ENCODE measurements at places on chromosomes 13 and 19.

GRCh38 chr13:77776704-77777103 is 79.2 kb downstream of the SLAIN1 start:
- no peak for DNase-seq

GRCh38 chr13:53151336-53152056 is 122.9 kb downstream of the OLFM4 start:
- peak; percentile 71 for DNase-seq

GRCh38 chr13:75687150-75687763 is 51.1 kb downstream of the LMO7 start:
- DNase-seq = no peak

DNA sequence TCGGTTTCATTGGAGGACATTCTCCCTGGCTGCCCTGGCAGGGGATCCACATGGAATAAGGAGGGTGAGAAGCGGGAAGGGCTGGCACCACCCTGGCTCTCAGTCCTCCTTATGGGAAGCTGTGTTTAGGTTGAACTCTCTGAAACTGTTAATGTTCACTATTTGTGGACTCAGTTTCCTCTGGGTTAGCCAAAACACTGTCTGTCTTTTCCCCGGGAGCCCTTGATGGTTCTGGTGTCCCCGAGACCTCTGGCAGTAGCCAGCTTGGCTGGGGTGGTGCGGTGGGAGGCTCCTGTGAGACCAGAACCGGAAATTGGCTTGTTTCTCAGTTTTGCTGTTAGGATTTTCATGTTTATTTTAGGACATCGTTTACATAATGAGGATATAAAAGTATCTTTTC is 48.3 kb upstream of the TEX29 start:
- no peak for DNase-seq

DNA sequence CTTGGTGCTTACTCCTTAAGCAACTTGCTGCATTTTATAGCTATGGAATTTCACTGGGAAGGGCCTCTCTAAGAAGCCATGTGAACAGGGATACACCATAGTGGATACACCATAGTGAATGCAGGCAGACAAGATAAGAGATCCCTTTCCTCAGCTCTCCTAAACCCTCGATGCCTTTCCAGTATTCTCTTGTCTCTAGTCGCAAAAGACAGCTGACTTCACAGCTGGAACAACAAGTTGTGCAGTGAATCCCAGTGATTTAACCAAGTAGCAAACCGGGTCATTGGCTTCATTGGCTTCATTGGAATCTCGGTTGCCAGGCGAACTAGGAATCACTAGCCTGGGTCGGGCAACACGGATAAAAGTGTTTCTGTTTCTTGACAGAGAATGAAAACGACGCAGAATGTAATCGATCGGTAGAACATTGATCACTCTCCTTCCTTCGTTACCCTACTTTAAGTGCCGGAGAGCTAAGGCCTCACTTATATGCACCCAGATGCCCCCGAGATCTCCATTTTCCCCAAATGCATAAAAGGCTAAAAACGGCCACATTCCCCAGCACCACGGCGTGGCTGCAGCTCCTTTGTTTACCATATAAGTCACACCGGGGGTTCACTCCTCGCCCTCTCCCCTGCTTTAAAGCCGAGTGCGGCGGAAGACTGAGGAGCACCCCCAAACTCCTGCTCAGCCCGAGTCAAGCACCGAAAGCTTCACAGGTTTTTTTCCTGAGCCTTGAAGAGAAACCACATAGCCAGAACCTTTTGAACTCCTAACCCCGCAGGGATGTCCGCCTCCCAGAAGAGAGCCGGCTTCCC is 674 bp downstream of the TRPC4 start:
- DNase-seq = no peak

- no peak for DNase-seq
These were observed 3.0 kb downstream of the CLPP start for GRCh38 chr19:6364353-6364752.

- DNase-seq = peak; percentile 29
These were observed at the start of gene TMEM38A for GRCh38 chr19:16660763-16661479. Gene TMEM38A, plus strand, starts transcription at chr19:16661139. Its CDS starts 79 bp downstream, at chr19:16661218.

DNA sequence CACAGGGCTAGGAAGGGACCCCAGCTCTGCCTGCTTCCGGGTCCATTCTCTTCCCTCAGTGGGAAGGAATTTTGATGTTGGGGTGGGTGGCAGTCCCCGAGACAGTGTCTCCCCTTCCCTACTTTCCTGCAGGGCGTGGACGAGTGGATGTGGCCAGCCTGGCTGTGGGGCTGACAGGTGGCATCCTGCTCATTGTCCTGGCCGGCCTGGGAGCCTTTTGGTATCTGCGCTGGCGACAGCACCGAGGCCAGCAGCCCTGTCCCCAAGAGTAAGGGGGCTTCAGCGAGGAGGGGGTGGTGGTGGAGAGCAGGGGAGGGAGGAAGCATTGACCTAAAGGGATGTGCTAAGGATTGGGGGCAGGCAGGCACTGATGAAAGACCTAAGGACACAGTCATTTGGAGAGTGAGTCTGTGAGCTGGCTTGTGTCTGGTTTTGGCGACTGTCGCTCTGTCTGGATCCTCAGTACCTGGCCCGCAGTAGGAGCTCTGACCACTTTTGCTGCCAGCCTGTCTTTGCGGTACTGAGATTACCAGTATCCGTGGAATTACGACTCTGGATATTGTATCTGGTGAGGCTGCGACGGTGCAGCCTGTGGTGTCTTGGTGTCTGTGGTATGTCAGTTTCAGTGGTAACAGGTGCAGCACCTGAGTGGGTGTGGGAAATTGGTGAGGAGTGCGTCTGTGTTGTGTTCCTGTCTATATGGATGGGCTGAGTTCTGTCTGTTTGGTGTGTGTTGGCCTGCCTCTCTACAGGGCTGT is 2.4 kb upstream of the PRR12 start:
- no peak for DNase-seq

- no peak for DNase-seq
These were observed 141.2 kb downstream of the FLT1 start for GRCh38 chr13:28353679-28354078.

DNA sequence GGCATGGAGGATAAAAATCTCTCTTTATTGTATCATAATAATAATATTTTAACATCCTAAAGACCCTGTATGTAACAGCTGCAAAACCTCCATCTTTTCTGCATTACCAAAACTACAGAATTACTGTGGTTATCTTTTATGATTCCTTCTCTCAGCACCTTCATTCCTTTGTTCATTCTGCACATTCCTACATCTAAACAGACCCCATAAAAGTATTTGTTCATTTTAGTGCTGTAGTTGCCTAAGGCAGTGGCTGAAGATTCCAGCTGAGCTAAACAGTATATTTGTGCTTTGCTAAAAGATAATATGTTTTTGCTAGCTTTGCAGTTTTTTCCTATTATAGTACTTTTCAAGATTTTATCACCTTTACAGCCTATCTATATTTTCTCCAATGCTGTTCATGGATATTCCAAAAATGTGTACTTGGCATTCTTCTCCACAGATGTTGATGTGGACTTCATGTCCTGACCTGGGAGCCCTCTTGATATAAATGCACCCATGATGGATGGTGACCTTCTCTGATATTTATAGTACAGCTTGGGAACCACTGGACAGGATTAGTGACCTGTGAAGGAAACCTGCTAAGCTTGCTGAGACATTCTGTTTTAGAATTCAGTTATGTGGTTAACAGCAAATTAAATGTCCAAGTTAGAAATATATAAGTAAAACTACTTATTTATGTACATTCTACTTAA is 2832.9 kb upstream of the PCDH20 start:
- no peak for DNase-seq

GRCh38 chr19:33063356-33063752 is 1.3 kb downstream of the RHPN2 start:
- peak; percentile 30 for DNase-seq

- DNase-seq = no peak
These were observed 1.1 kb upstream of the SHD start for GRCh38 chr19:4278010-4278409.

DNA sequence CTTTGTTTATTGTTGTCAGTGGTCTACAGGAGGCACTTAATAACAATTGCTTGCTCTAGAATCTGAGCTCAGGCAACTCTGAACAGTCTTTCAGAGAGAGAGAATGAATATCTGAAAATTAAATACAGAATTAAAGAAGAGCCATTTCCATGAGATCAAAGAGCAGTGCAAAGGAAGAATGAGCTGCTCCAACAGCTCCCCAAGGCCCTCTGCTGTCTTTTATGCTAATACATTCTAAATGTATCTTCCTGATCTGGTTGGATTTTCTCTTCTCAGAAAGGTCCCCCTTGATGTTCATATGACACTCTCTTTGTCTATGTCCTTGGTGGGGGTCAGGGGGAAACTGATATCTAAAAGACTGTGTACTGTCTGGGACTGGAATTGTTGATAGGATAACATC is 1029.6 kb downstream of the PCDH9 start:
- DNase-seq = no peak

- DNase-seq = no peak
These were observed 6.5 kb upstream of the ZNF331 start for GRCh38 chr19:53531457-53531856.

GRCh38 chr13:44578067-44578400 is 1.9 kb upstream of the TSC22D1 start:
- DNase-seq = no peak

- DNase-seq = no peak
These were observed 228.5 kb downstream of the RFC3 start for GRCh38 chr13:34046457-34046856.

DNA sequence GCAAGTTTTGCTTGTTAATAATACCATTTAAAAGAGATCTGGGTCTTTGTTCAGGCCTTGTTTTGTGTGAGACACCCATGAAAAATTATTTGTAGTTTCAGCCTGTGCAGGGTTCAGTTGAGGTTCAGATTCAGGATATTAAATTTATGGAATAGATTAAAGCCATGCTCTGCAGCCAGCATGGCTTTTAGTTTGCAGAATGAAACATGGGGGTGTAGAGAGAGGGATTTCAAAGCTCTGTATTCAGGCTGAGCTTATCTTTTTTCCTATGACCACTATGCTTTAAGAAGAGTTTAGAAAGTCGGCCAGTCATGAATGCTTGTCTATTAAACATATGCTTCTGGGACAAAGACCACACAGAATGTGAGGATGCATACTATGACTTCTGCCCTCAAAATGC is 73.6 kb downstream of the DCLK1 start:
- DNase-seq = no peak

- DNase-seq = no peak
These were observed 103.3 kb upstream of the HTR2A start for GRCh38 chr13:47000165-47000564.

- DNase-seq = no peak
These were observed 78.0 kb downstream of the STARD13 start for GRCh38 chr13:33207615-33207961.

- DNase-seq = no peak
These were observed 897.0 kb downstream of the EFNB2 start for GRCh38 chr13:105638426-105638825.

- DNase-seq = peak; percentile 90
These were observed at the start of gene ZNF121 for GRCh38 chr19:9584073-9584833. Gene ZNF121, minus strand, starts transcription at chr19:9584504. Its CDS starts 16,407 bp downstream, at chr19:9568097.

DNA sequence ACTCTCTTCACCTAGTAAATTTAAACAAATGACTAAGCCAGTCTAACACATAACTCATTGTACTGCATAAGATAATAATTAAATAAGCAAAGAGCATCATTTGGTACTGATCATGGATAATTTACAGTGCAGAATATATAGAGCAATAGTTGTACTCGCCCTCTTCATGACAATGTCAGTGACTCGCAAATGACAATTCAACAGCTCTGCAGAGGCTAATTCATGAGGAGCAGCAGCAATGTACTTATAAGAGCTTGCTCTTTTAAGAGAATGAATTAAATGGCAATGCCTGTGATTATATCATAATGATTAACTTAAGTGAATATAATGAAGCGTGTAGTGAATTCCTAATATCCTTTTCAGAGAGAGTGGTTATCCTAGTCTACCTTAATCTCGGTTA is 284.5 kb upstream of the PCDH20 start:
- no peak for DNase-seq

DNA sequence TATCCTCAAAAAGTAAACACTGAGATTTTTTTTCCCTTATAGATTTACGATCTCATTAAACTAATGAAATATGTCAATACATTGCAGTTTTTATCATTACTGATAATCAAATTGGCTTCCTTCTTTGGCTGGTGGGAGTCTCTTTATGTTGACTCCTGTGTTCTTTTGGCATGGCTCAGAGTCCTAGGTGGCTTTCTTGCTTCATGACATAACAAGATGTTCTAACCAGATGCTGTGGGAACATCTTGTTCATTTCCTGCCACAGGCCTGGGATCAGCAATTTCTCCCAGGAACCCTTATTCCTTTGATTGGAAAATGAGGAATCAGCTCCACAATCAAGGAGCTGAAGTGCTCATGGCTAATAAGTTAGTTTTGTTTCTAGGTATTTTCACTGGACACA is 13.2 kb upstream of the CYP4F22 start:
- no peak for DNase-seq

DNA sequence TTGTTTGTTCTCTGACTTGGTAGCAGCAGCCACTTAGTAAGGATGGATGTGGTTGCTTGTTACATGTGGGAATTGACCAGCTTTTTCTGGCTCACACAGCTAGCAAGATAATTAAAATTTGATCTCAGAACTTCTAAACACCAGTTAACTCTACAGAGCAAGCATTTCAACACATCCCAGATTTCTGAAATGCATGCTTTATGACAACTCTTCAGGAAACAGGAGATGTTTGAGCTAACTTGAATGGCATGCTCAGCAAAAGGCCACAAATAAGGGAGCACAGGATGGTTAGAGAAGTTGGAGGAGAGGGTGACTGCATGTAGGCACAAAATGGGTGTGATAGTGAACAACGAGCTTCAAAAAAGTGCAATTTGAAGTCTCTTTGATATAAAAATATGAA is 167.1 kb upstream of the SPRY2 start:
- no peak for DNase-seq

GRCh38 chr13:71285700-71286099 is 581.3 kb downstream of the DACH1 start:
- no peak for DNase-seq

GRCh38 chr13:23959231-23959862 is 62.0 kb upstream of the C1QTNF9B start:
- DNase-seq = no peak

DNA sequence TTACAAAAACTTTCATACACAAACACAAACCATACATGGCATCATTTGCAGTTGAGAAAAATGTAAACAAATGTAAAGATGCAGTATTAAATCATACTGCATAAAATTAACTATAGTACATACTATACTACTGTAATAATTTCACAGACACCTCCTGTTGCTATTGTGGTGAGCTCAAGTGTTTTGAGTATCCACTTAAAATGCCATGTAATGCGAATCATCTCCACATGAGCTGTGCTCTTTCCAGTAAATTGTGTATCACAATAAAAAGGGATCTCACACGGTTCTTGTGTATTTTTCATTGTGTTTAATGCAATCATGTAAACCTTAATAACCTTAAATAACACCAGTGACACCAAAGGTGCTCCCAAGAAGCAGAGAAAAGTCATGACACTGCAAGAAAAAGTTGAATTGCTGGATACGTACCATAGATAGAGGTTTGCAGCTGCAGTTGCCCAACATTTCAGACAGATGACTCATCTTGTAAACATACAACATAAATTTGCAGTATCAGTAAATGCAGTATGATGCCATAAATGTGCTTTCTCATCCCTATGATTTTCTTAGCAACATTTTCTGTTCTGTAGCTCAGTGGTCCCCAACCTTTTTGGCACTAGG is 166.6 kb downstream of the RAP2A start:
- no peak for DNase-seq

- no peak for DNase-seq
These were observed 842 bp downstream of the SIGLEC9 start for GRCh38 chr19:51125421-51126075.

Measured in midbrain (tissue), 1 donor.